IMR-90 (cell line): ENCODE measurements at places on chromosomes 7 and 10. TPM values are rescaled to one million over a fixed set of nuclear protein-coding genes. Genes with fewer than 3 reads are reported as not detected.

The NUTM2E gene
- not detected in 2 replicates for total RNA-seq

GRCh38 chr10:9311702-9312499, 1257.4 kb downstream of the GATA3 start:
- no peak for DNase-seq

The WASHC2C gene
- 27.2 and 45.3 TPM in 2 replicates for total RNA-seq

The SLC26A5 gene
- not detected in 2 replicates for total RNA-seq

GRCh38 chr7:69232445-69233376, 365.6 kb upstream of the AUTS2 start:
- DNase-seq, result no peak

The TMEM106B gene
- 59.5 and 82.8 TPM in 2 replicates for total RNA-seq

GRCh38 chr10:58575491-58575890, 62.8 kb downstream of the BICC1 start:
- DNase-seq, result no peak

The MKX gene
- total RNA-seq, result 0.28 and 0.36 TPM in 2 replicates

DNA sequence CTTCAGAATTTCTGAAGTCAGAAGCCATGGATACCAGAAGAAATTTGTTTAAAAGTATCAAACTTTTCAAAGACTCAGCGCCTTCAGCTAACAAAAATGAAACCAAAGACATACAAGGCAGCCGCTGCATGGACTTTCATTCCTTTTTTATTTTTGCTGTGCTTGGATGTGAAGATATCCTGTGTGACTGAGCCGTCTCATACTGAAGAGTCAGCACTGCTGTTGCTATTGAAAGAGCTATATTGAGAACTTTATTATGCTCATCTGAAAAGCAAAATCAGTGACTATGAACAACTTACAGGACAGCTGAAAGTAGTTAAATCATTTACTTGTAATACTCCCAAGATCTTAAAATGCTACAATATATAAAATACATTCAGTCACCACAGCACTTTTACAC, 809.2 kb downstream of the NXPH1 start:
- DNase-seq, result no peak

- DNase-seq, result no peak
Measured at GRCh38 chr10:18219146-18219545, 78.9 kb downstream of the CACNB2 start.

- no peak for DNase-seq
Measured at GRCh38 chr7:87920578-87920977, 13.5 kb upstream of the ADAM22 start.

DNA sequence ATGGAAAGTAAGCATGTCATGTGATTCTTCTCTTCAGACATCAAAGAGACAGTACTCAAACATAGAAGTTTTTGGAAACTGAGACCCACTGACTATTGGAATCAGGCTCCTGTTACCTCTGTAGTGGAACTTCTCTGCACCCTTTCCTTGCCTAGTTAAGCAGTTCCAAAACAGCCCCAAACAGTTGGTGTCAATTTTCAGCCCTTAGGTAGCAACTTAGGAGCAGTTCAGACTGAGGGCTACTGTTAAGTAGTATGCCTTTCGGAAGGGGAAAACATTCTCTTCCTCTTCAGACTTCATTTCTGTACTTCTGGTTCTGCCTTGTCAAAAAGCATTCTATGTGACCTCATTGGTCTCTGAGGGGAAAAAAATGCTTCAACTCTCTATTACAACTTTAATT, 85.7 kb downstream of the ZNF277 start:
- no peak for DNase-seq

DNA sequence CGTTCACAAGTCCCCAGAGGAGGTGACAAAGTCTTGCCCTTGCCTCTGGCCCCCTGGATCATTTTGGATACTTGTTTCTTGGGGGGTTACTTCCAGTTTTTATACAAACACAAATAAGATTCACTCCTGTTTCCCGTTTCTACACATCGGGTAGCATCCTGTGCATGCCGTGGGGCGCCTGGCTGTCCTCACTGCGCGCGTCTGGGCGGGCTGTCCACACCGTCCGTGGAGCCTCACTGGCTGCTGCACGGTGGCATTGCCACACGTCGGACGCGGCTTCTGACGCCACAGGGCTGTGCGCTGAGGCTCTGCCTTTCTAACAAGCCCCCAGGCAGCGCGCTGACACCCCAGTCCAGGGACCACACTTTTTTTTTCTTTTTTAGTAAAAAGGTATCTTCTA, 18.4 kb downstream of the BNIP3 start:
- DNase-seq, result no peak

DNA sequence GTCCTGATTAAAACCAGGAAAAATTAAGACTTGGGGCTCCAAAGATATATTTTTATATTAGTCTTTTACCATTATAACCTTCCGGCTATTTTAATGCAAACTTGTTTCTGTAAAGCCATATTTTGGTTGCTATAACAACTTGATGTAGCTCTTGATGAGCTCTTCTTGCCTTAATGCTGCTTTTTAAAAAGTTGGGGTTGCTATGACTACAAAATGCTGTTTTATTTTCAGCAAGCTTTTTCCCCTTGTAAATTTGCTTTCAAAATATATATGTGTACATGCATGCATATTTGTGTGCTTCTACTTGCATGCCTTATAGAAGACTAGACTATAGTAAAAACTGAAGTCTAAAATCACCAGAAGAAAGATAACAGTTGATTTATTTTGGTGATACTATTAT, 99.7 kb downstream of the CSTF2T start:
- no peak for DNase-seq

- DNase-seq, result no peak
Measured at GRCh38 chr7:92781117-92781720, 55.2 kb downstream of the CDK6 start.

- DNase-seq, result no peak
Measured at GRCh38 chr7:54782314-54782713, 23.3 kb upstream of the SEC61G start.

The NAT16 gene
- not detected in 2 replicates for total RNA-seq

GRCh38 chr10:44422570-44423101, 37.7 kb upstream of the CXCL12 start:
- no peak for DNase-seq

The ACSM6 gene
- total RNA-seq, result not detected in 2 replicates

- no peak for DNase-seq
Measured at GRCh38 chr10:100535338-100535714, 417 bp upstream of the HIF1AN start.

DNA sequence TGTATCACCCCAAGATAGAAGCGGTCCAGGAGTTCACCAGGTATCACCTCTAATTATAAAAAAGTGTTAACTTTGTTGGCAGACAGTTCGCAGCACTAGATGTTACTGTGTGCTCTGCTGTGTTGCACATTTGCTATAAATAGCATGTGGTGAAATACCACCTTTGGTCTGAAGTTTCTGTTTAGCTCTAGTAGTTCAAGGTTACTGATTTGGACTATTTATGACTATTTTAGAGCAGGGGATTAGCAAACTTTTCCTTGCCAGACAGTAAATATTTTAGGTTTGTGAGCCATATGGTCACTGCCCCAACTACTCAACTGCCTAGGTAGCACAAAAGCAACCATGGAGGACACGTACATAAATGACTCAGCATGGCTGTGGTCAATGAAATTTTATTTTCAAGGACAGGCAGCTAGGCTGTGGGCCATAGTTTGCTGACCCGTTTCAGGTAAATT, 16.5 kb downstream of the DENND10 start:
- peak; percentile 83 for DNase-seq

- peak; percentile 69 for DNase-seq
Measured at GRCh38 chr10:32239769-32240168, 107.2 kb downstream of the EPC1 start.

The ADAM12 gene
- total RNA-seq, result 9.7 and 10.2 TPM in 2 replicates

GRCh38 chr7:143385891-143386781, 5.0 kb downstream of the ZYX start:
- no peak for DNase-seq

DNA sequence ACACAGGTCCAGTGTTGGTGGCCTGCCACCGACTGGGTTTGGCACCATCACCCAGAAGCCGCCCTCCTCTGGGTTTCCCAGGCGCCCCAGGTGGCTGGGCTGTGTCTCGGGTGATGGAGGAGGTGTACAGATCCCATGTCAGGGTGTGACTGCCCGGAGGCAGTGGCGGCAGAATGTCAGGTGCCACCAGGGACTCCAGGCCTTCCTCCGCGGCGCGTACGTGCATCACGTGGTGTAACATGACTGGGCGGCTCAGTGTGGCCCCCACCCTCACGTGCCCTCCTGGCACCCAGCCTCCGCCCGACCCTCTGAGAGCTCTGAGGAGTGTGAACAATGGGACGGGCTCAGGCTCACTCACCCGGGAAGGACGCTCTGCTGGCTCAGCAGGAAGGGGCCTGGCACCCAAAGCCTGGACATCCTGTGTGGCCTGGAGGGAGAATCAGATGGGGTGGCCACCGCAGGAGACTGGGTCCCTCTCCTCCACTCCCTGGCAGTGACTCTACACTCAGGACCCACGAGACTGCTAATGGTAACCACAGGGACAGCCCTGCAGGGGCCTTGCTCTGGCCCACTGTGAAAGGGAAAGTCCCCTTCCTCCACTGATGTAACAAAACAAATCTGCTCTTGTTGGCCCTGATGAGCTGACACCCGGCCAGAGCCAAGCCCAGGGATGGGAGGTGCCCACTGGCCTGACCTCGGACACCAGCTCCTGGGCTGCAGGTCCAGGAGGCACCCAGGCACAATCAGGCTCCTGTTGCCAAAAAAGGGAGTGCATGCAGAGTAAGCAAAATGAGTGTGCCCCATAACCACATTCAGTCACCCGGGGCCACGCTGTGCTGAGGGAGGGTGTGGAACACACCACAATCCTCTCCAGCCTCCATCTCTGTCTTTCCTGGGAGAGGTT, 164.8 kb downstream of the PRKAG2 start:
- no peak for DNase-seq

The STRIP2 gene
- total RNA-seq, result 2.2 and 3.0 TPM in 2 replicates

DNA sequence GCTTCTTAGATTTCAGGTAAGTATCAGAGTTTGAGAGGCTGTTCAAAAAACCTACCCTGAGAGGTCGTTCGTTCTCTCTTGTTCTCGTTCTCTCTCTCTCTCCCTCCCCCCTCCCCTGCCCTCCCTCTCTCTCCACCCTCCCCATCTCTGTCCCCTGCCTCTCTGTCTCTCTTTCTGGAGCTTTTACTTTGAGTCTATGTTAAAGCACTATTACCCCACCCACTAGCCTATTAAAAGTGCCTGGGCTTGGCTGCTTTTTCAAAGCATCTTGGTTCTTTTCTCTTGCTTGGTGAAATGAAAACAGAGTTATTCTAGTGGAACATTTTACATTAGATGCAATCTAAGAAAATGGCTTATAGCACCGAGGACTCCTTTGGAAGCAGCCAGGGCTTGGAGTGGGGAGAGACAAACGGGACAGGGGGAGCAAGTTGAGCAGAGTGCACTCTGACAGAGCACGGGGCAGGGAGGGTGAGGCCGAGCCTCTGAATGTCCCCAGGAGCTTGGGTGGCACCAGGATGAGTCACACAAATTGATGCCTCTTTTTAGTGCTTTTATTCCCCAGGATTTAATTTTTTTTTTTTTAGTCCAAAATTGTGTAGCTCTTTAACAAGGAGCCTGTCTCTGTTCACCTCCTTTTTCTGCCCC, 134.3 kb downstream of the CFAP58 start:
- no peak for DNase-seq
